ENCODE measurements at places on chromosomes 16 and 17.

GRCh38 chr17:2369551-2370210 is 31.2 kb downstream of the MNT start:
- no peak for DNase-seq

DNA sequence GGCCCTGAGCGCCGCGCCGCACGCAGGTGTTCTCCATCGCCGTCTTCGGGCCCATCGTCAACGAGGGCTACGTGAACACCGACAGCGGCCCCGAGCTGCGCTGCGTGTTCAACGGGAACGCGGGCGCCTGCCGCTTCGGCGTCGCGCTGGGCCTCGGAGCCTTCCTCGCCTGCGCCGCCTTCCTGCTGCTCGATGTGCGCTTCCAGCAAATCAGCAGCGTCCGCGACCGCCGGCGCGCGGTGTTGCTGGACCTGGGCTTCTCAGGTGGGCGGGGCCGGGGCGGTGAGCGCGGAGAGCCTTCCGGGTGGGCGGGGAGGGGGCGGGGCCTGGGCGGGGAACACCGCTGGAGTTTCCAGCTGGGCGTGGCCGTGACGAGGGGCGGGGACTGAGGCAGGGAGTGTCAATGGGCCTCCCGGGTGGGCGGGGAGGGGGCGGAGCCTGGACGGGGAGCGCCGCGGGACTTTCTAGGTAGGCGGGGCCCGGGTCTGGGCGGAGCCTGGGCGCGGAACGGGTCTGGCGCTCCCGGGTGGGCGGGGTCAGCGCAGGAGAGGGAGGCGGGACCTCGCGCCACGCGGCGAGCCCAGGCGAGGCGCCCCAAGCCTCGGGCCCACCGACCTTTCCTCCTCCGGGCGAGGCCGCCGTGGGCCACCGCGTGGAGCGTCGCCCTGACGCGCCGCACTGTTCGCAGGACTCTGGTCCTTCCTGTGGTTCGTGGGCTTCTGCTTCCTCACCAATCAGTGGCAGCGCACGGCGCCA is 2.4 kb downstream of the SYNGR3 start:
- peak; percentile 98 for DNase-seq

- no peak for DNase-seq
These were observed 8.6 kb upstream of the SLC13A5 start for GRCh38 chr17:6721744-6722143.

DNA sequence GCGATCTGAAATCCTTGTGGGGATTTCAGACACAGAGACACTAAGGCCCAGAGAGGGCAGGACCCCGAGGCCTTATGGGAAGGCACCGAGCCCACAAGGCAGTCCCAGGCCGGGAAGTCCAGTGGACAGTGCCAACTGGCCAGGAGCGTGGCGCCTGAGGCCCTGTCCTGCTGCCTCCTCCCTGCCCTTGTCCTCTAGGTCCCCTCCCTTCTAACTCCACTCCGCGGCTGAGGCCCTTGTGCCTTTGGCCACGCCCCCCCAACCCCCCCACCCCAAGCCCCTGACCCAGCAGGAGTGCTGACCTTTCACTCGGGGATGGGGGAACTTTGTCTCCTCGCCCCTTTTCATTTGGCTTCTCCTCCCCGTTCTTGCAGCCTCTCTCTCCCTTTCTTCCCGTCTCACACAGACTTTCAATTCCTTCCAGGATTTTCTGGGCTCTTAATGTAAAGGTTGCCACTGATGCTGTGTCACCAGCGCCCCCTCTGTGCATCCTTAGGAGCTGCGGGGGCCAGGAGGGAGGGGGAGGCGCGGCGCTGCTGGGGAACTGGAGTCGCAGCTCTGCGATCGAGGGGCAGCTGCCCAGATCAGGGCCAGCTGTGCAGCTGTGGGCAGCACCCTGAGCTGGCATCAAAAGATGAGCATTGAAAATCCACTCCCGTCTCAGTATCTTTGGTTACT is 29.1 kb downstream of the CRHR1 start:
- DNase-seq = no peak

GRCh38 chr16:30956601-30957455 is 726 bp upstream of the SETD1A start:
- DNase-seq = peak; percentile 78

DNA sequence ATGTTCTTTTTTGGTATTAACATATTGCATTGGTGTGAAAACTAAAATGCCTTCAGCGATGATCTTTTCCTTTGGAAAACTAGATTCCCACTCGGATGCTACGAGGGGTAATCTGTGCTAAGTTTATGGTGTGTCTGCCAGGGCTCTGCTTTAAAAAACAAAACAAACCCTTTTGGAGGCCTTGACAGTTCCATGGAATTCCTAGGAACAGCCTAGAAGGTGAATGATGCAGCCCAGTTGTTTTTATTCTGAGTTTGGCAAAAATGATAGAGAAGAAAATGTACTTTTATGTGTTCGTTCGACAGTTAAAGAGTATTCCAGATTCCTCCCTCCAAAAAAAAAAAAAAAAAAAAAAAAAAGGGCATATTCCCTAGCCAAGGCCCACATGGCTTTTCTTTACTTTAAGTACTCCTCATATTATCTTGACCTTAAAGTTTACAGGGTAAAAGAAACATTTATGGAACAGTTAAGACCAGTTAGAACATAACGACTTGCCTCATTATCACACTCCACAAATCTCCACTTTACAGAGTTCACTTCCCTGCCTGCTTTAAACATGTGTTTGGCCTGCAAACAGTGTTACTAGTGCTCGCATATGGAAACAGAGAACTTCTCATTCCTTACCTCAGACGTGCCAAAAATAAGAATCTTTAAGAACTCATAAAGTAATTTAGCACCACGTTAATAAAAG is 159.1 kb downstream of the WWOX start:
- no peak for DNase-seq

- no peak for DNase-seq
These were observed 19.5 kb upstream of the TUBG2 start for GRCh38 chr17:42639525-42640113.

DNA sequence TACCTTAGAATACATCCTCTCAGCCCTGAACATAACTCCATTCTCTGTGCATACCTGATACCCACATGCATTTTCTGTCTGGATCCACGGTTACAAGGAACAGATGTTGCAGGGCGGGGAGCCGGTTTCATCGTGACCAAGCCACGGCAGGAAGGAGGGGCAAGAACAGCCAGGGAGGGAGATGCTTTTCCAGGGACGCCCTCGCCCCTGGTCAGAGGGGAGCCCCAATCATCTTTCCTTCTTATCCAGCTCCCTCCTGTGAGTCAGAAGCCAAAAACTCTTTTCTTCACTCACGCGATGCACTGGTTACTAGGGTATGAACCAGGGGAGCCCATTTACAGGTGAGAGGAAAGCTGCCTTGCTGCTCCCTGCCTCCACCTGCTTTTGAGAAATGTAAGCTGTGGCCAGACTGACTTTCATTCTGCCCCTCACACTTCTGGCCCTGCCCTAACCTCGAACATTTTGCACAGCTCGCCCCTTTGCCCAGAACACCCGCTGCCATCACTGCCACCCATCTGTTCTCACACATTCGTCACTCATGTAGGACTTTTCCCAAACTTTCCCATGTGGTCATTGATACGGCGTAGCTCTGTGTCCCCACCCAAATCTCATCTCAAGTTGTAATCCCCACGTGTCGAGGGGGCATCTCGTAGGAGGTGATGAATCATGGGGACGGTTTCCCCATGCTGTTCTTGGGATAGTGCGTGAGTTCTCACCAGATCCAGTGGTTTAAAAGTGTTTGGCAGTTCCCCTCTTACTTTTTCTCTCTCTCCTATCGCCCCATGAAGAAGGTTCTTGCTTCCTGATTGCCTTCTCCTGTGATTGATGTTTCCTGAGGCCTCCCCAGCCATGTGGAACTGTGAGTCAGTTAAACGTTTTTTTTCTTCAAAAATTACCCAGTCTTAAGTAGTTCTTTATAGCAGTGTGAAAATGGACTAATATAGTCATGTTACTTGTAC is 20.5 kb downstream of the FOXL1 start:
- DNase-seq = no peak

DNA sequence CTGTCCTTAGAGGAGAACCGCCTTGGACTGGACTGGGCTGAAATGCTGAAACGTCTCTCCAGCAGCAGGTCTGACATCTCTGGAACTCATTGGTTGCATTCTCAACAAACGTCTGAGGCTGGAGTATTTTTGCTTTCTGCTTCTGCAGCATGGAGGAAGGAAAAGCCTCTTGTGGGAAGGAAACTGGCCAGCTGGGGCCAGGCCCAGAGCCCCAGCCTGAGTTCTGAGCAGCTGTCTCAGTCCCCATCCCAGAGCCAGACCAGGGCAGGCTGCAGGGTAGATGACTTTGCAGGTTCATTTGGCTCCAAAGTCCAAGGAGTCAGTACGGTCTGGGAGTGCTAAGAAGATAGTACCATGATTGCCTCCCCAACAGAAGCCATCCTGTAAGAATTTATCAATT is 18.3 kb downstream of the TEKT3 start:
- no peak for DNase-seq

- DNase-seq = peak; percentile 77
These were observed 157.0 kb downstream of the CPPED1 start for GRCh38 chr16:12646490-12647274.

DNA sequence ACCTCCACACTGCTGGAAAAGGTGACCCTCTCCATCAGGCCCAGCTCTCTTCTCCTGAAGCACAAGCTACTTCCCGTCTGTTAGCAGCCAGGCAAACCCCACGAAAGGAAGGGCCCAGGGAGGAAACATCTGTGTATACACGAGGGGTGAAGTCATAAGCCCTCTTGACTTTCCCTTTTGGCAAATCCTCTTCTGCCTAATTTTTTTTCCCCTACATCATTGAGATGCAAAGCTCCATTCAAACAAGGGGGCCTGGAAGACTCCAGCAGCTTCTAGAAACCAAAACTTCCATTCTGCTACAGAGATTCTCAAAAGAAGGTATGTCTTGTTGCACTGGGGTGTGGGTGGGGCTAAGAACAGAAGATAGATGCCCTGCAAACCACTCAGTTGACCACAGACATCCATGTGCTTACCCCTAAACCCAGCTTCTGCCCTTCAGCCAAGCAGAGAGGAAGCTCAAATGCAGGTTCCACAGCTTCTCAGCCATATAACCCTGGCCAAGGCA is 145.6 kb upstream of the RCVRN start:
- DNase-seq = no peak

DNA sequence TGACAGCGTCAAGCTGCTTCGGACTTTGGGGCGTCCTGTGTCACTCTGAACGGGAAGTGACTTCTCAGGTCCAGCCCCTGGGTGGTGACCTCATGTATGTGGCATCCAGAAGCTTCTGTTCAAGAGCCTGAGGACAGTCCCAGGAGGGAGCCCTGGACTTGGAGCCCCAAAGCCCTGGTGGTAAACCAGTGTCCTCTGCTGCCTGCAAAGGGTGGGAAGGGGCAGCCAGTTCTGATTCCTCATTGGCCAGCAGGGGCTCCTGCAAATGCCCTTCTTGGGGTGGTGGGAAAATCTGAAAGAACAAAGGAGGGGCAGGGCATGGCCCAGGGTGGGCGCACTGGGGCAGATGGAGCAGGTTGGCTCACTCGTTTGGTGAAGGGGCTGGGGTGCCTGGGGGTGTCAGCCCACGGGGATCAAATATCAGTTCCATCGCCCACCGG is 1.6 kb downstream of the OSGIN1 start:
- DNase-seq = no peak

DNA sequence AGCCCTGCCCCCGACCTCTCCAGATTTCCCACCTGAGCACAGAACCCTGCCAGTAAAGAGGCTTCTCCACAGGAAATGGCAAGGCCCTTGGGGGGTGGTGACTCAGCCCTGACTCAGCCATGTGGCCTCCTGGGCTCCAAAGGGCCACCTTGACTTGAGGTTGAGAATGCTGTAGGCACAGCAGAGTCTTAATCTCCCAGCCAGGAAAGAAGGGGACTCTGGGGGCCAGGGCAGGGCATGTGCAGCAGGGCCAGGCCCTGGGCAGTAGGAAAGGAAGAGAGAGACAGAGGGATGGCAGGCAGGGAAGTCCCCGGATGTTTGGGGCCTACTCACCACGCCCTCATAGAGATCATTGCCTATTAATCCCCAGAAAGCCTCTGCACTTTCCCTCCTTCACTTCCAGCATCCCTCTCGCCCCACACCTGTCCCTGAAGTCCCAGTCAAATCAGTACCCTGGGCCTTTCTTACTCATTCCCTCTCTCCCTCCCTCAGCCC is 4.8 kb upstream of the ITGA3 start:
- DNase-seq = no peak

DNA sequence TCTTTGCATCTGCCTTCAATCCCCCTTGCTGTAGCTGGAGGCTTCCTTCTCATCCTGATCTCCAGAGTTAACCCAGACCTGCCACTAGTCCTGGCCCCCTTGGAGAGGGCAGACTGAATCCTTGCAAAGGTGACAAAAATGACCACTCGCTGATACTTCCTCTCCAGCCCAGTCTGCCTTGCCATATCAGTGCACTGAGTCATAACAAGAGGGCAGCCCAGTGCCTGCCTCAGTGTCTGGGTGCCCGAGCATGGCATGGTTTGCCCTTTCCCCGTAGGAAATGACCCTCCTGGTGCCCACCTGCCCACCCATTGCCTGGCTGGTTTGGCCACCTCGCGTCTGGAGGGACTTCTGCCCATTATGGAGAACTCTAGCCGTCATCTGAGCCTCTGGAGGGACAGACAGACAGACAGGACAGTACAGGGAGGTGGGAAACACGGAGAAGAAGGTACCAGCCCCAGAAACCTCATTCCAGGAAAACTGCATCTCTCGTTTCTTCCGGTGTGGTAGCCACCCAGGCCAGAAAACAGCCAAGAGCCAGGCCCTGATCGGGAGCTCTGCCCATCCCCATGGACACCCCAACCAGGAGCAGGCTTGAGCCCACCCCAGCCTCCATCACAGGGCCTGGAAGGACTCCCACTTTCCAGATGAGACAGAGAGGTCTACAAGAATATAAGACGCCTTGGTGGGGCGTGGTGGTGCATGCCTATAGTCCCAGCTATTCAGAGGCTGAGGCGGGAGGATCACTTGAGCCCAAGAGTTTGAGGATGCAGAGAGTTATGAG is 71.5 kb downstream of the SCNN1B start:
- DNase-seq = no peak

- DNase-seq = no peak
These were observed 182.4 kb downstream of the RAB11FIP4 start for GRCh38 chr17:31573861-31574260.

DNA sequence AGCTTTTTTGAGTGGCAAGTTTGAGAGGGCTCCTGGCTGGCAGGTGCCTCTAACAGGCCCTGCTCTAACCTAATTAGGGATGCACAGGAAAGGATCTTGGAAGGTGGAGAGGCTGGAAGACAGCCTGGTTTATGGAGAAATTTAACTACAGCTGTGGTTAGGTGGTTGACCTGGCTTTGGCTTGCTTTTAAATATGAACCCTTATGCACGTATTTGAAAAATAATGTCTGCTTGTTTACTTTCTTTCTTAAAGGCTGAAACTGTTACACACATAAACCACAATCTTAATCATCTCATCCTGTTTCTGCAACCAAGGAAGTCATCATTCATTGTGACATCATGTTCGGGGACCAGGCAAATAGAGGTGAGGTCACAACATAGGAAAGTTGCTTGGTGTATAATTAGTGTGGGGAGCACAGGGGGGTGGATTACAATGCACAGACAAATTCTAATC is 23.1 kb upstream of the DHRS13 start:
- peak; percentile 46 for DNase-seq

GRCh38 chr16:1465567-1465915 is 9.3 kb downstream of the CLCN7 start:
- DNase-seq = no peak

DNA sequence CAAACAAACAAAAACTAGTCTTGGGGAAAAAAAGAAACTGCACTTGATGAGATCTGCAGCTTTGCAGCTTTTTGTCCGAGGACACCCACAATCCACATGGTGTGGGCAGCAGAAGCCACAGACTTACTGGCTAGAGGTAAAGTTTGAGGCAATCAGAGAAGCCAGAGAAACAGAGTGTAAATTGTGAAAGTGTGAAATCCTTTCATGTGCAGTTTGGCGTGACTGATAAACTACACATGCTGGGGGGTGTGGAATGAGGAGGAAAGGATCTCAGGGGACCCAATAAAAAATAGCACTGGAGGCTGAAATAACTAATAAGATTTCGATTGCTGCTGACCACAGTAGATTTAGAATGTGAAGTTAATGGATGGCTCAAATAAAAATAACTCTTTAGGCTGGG is 42.4 kb upstream of the HOXB13 start:
- no peak for DNase-seq

All from T-helper 1 cell (primary cell).